ENCODE measurements at places on chromosomes 2 and 18.

GRCh38 chr2:177201919-177202346, 10.7 kb upstream of the HNRNPA3 start:
- DNase-seq: no peak

GRCh38 chr2:65046633-65047407, 9.4 kb upstream of the CEP68 start:
- DNase-seq: no peak

DNA sequence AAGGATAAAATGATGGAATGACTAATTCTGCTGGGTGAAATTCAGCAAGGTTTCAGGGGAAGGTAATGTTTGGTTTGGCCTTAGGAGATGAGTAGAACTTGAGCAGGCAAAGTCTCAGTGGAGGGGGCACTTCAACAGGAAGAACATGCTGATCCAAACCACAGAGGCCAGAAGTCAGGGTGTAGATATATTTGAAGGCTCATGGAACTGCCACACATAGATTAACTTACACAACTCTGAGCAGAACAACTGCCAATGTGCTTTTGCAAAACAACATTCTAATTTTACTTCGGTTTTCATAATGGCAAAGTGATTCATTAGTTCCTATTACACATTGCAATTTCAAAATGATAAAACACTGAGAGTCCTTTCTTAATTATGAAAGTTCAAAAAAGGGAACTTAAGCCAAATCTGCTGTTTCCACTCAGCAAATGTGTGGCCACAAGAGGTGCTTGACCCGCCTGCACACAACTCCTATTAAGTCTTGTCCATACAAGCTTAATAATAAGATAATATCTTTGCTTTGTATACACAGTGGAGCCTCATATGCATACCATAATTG, 284.8 kb downstream of the MREG start:
- DNase-seq: no peak

GRCh38 chr2:128750328-128751165, 431.9 kb upstream of the HS6ST1 start:
- DNase-seq: no peak

- no peak for DNase-seq
These were observed 57.0 kb downstream of the PPP4R1 start for GRCh38 chr18:9557250-9557943.

DNA sequence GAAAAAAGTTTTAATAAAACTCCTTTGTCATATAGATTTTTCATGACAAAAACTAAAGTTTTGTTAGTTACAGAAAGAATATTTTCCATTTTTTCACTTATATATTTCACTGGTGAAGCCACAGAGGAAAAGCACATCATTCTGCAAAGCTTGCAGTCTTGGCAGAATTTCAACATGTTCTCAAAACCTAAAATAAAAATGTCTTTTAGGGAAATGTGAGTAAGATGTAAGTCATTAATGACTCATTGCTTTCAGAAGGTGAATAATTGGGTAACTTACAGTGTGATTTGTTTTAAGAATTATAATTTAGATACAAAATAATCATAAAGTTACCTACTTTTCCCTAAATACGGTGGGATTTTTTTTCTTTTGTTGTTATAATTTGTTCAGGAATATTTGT, 43.4 kb upstream of the TNFRSF11A start:
- DNase-seq: no peak

DNA sequence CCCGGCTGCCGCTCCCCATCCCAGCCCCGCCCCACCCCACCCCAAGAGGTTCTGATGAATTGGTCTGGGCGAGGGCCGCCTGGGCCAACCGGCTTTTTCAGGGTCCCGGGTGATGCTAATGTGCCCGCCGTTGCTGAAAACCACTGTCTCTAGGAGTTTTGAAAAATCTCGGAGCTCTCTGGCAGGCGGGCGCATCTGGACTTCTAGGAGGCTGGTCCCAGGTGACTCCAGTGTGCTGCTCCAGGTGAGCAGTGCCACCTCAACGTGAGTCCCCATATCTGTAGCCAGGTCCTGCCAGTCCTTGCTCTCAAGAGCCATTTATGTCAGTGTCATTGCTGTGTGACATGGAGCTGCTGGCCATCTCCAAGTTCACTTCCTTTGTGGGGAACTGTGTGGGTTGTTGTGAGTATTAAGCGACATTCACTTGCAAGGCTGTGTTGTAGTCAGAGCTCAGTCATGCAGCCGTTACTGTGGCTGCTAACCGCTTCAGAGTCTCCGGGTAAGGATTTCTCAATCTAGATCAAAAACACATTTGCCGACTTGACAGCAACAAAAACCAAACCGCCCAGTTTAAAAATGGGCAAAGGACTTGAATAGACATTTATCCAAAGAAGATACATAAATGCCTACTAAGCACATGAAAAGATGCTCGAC, at the start of gene RFX8:
TSS of gene RFX8 (minus strand) at position 382 of the 654 bp plus-strand sequence. CDS start 8,264 bp downstream, outside the sequence.
- DNase-seq: peak; percentile 50

DNA sequence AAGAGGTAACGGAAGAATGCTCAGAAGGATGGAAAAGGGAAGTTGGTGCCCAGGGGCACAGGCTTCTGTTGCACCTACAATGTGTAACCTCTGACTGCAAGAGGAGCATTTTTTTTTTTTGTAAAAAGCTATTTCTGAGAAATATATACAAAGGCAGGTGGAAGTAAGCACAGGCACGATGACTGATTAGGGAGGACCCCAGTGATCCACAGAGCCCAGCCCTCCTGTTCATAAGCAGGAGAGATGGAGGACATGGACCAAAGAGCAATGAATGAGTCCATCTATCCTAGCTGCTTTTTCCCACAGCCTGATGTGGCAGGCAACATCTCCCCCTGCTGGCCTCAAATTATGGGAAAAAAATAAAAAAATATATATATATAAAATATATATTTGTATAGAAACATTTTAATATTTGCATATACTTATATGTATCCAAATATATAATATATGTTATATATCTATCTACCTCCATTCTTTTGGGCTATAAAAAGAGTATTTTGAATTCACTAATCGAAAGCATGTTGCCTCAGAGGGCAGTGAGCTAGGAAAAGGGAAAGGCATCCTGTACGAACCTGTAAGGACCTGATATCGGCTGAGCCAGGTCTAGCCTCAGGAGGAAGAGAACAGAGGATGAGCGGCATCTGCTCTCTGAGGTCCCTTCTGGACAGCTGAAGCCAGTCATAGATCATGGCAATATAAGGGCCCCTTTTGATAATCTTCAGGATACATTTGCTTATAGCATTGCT, 166.0 kb upstream of the STK17B start:
- peak; percentile 42 for DNase-seq

- DNase-seq: no peak
These were observed 63.1 kb upstream of the LYPD1 start for GRCh38 chr2:132733094-132733493.

DNA sequence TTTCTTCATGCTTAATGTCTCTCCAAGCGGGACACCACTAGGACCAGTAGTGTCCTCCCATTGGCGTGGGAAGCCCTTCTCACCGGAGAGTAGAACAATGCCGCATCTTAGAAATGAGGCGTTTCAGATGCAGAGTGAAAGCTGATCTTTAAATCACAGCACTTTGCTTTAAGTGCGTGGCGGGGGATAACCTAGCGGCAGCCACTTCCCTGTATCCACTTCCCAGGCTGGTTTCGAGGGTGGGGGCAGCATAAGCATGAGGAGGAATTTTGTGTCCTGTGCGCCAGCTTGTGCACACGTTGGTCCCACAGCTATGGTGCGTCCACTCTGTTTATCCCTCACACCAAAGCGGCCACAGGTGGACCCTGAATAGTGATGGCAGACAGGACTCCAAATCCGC, 63.1 kb downstream of the MBP start:
- no peak for DNase-seq

GRCh38 chr2:182921234-182921633, 54.8 kb upstream of the FRZB start:
- no peak for DNase-seq

- DNase-seq: no peak
These were observed 42.9 kb upstream of the ASB1 start for GRCh38 chr2:238383743-238384380.

GRCh38 chr2:172995323-172996244, 80.1 kb upstream of the MAP3K20 start:
- no peak for DNase-seq

GRCh38 chr18:12776821-12777471, 74.1 kb downstream of the PSMG2 start:
- no peak for DNase-seq

DNA sequence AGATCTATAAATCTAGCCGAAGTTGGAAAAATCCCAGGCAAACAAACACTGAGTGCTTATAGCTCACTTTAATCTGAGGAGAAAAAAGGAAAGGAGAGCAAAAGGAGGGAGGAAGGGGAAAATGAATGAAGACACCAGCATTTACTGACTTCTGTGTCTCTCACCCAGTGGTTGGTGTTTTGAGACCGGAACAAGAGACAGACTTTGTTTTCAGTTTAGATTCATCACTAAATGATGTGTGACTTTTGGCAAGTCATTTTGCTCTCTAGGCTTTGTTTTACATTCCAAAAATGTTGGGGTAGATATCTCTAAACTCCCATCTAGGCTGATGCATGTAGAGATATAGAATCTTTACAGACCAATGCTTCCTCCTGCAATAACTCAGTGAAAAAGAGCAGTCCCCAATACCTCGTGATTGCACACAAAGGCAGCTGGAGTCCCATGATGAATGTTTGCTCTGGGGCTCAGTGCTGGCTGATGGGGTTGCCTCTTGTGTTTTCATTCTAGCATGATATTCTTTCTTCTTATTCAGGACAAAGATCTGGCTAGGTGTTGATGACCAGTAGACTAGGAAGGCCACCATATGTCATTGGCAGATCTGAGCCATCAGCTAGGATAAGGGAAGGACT, 51.4 kb downstream of the TRIB2 start:
- DNase-seq: no peak

GRCh38 chr2:21072477-21073242, 28.8 kb upstream of the APOB start:
- DNase-seq: no peak

GRCh38 chr2:121018136-121019061, 266.6 kb downstream of the TFCP2L1 start:
- DNase-seq: no peak

DNA sequence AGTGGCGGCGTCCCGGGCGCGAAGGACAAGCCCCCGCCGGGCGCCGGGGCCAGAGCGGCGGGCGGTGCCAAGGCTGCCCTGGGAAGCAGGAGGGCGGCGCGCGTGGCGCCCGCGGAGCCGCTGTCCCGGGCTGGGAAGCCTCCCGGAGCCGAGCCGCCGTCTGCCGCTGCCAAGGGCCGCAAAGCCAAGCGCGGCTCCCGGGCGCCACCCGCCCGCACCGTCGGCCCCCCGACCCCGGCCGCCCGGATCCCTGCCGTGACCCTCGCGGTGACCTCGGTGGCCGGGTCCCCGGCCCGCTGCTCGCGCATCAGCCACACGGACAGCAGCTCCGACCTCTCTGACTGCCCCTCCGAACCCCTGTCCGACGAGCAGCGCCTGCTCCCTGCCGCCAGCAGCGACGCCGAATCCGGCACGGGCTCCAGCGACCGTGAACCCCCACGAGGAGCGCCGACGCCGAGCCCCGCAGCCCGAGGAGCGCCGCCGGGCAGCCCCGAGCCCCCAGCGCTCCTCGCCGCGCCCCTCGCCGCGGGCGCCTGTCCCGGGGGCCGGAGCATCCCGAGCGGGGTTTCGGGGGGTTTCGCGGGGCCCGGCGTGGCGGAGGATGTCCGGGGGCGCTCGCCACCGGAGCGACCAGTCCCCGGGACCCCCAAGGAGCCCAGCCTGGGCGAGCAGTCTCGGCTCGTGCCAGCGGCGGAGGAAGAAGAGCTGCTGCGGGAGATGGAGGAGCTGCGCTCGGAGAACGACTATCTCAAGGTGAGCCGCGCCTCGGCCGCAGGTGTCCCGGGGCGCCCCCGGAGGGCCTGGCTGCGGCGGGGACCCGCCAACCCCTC, 820 bp downstream of the MTCL1 start:
- peak; percentile 14 for DNase-seq

DNA sequence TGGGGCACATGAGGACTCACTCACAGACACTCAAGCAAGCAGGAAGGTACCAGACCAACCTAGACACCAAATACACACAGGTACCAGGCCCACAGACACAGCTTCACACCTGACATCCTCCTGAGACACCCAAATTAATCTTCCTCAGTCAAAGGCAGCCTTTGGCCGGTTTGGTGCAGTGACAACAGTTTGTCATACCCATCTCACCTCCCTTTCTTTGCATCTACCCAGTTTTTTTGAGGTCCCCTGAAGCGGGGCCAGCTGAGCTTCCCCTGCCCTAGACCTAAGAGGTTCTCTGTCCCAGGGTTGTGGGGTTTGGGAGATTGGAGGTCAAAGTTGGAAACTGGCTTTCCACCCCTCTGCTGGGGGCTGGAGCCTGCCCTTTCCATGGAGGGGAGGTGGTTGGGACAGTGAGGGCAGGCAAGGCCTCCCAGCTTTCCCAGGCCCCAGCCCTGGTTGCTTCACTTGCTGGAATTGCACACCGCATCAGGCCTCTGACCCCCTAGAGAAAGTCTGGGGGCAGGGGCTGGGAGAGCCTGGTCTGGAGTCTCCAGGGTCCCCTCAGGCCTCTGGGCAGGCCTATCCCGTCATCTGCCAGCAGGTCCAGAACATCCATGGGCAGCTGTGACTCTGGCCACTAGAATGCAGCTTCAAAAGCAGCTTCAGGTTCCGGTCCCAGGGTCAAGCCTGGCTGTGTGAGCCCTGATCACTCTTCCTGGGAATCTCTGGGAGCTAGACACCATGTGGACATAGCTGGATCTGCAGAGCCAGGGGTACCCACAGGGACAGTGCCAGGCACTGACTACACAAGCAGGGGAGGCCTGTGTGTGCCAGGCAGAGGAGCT, 12.5 kb upstream of the TEX261 start:
- no peak for DNase-seq

DNA sequence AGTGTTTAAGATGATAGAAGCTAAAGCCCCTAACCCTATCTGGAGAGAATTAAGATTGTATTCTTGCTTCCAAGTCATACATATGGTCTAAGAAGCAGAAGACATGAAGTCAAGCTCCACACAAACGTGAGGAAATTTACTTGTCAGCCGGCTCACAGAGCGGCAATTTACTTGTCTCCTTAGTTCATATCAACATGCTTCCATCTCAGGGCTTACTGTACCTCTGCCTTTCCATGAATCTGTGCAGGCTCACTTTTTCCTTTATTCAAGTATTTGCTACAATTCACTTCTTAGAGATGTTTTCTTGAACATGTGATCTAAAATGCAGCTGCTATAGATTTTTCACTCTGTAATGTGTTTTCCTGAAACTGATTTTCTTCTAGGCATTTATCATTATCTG, 1386.4 kb downstream of the LRP1B start:
- no peak for DNase-seq

DNA sequence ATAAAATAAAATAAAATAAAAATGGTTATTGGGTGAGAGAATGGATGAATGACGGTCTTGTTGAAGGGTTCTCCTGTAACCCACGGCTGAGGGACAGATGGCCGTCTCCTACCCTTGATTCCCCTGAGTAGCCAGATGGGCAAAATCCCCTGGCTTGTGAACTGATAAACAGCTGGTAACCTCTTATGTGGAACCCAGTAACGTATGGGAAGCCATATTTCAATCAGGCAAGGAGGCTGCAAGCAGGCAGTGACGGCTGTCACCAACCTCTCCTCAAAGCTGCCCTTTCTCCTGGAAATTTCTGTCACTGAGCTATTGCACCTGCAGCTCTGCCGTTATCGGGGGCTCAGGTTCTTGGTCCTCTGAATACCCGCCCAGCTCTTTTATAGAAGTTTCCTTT, 165.3 kb upstream of the SMAD2 start:
- DNase-seq: no peak

GRCh38 chr2:109129921-109130722, 1.1 kb downstream of the SH3RF3 start:
- peak; percentile 14 for DNase-seq
